Brain microvascular endothelial cell (primary cell): ENCODE measurements at places on chromosomes 6 and 20.

GRCh38 chr20:59007665-59008511 is 834 bp upstream of the CTSZ start:
- no peak for DNase-seq

- peak; percentile 40 for DNase-seq
Observed at GRCh38 chr6:52640170-52640569, 30.7 kb upstream of the TMEM14A start.

DNA sequence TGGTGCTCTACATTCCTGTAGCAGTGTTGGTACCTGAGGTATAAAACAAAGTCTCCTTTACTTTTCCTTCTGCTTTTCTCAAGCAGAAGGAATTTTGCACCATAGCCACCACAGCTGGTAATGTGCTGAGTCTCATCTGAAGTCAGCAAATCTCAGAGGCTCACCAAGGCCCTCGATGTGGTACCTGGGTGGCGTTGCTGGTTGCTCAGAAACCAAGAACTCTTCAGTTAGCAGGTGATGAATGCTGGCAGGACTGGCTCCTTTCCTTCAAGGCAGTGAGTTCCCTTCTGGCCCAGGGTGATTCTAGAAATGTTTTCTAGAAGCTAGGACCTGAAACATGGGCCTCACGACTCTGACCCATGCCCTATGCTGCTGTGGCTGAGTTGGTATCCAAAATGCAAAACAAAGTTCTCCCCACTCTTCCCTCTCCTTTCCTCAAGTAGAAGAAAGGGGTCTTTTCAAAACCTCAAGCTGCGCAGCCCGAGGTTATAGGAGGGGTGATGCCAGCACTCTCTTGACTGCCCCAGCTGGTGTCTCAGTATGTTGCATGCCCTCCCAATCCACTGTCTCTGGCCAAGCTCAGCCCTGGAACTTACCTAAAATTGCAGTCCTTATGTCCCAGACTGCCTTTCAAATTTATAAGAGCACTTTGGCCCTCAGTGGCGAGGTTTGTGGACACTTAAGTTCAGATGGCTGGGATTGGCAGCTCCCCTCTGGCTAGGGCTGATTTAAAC is 592.3 kb downstream of the FRK start:
- no peak for DNase-seq

GRCh38 chr20:35870541-35871258 is 83.6 kb downstream of the SCAND1 start:
- DNase-seq, result peak; percentile 14

DNA sequence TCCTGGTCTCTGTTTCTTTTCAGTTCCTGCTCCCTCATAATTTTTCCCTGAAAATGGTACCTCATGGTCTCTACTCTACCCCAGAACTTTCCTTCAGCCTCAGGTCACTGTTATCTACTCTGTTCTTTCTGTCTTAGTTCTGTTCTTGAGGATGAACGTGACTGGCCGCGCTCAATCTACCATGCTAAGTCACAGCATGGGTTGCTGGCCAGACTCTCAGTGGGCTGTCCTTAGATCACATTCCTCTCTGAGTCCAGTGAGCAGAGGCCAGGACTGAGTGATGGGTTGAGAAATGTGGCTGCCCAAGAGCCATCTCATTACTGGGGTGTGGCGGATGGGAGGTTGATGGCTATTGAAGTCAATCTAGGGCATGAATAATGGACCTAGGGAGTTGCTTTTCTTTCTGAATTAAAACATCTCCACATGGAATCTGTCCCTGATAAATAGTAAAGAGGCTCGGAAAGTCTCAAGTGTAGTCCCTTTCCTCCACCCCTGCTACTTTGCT is 164.0 kb upstream of the DTNBP1 start:
- no peak for DNase-seq

DNA sequence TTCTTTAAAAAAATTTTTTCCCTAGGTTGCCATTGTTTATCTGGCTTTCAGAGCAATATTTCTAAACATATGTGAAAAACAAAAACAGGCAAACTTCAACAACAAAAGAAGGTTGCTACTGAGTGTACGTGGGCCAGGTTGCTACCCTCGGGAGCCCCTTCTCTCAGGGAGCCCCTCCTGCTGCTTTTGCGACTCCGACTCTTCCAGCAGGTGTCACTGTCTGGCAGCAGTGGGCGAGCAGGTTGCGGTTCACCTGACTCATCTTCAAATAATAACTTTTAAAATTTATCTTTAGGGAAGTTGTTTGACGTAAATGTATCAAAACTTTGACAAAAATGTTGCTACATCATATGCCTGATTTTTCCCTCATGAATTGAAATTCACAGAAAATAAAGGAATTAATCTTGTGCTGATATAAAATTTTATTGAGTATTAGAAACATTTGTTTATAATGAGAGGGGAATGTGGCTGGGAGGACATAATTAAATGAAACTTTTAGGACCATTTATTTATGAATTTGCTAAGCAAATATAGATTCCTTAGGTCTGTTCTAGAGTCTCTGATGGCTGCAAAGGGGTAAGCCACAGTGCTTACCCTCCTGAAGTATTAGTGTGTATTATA is 138.8 kb downstream of the HIVEP1 start:
- DNase-seq, result no peak

GRCh38 chr6:170317076-170317475 is 10.5 kb downstream of the FAM120B start:
- DNase-seq, result no peak

GRCh38 chr6:131206463-131207251 is 71.4 kb downstream of the AKAP7 start:
- DNase-seq, result no peak

- peak; percentile 19 for DNase-seq
Observed at GRCh38 chr6:28922004-28922820, 1.6 kb downstream of the TRIM27 start.

- DNase-seq, result no peak
Observed at GRCh38 chr20:43472671-43473380, 15.1 kb downstream of the SRSF6 start.

GRCh38 chr6:116229287-116229913 is 24.5 kb downstream of the TSPYL4 start:
- peak; percentile 95 for DNase-seq

- DNase-seq, result no peak
Observed at GRCh38 chr6:105850261-105851112, 235.6 kb upstream of the PRDM1 start.

DNA sequence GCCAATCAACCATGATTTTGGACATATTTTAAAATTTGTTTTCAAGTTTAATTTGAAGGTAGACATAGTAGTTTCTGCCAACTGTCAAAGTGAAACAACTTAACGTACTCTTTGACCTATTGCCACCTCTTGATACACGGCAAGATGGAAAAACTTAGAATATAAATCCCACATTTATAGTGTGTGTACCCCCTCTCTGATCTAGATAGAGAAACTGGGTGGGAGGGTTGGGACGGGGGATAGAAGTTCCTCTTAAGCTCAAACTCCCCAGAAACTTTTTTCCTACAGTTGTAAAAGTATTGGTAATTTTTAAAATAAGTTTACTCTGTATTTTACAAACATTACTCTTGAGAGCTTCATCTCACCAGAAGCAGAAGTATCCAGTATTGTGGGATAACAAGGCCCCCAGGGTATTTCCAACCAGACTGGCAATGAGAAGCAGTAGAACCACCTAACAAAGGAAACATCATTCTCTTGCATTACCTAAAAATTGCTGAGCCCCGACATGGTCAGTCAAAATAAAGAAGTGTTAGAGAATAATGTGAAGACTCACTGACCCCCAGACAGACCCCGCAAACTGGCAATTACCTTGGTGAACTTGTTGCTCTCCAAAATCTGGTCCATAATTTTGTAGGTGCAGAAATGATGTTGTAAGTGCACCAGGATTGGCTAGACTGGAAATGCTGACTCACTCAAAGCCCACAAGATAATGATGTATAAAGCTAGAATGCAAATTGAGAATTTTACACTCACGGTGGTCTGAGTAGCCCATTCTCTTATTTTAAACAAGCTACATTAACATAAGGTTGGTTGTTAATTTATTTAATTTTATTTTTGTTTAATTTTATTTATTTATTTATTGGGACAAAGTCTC is 74.7 kb upstream of the TNFAIP3 start:
- no peak for DNase-seq

GRCh38 chr20:55052459-55052858 is 577.1 kb downstream of the DOK5 start:
- DNase-seq, result no peak

DNA sequence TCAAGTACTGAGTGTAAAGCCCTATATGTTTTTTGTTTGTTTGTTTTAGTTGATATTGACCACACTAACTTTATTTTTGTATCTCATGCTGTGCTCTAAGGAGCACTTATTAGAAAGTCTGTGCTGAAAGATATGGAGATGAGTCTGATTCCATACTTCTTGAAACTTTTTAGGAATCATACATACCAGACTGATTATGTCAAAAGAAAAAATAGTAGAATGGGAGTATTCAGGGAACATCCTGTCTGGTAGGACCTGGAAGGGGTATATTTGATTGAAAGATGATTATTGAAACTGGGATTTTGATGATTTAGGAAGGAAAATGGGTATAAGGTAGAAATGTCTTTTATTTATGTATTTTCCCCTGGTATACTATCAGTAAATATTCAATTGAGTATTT is 111.4 kb downstream of the QKI start:
- no peak for DNase-seq

- peak; percentile 0 for DNase-seq
Observed at GRCh38 chr6:55953335-55953734, 77.9 kb upstream of the BMP5 start.

GRCh38 chr6:100347901-100348550 is 116.7 kb downstream of the SIM1 start:
- peak; percentile 59 for DNase-seq

DNA sequence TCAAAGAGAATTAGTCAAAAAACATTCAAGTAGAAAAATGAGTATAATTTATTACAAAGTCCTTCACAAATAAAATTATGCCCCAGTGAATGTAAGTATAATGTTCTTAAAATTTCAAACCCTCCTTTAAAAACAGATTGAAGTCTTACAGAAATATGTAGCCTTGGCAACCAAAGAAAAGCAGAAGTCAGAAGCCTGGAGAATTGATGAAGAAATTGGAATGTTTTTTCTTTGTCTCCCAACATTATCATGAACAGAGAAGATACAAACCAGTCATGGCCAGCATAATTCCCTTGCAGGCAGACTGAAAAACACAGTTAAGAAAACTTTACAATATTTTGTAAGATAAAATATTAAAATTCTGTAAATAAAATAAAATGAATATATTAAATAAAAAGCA is 221.9 kb downstream of the TBC1D32 start:
- DNase-seq, result no peak

GRCh38 chr6:48535582-48536009 is 424.6 kb upstream of the PTCHD4 start:
- peak; percentile 40 for DNase-seq

DNA sequence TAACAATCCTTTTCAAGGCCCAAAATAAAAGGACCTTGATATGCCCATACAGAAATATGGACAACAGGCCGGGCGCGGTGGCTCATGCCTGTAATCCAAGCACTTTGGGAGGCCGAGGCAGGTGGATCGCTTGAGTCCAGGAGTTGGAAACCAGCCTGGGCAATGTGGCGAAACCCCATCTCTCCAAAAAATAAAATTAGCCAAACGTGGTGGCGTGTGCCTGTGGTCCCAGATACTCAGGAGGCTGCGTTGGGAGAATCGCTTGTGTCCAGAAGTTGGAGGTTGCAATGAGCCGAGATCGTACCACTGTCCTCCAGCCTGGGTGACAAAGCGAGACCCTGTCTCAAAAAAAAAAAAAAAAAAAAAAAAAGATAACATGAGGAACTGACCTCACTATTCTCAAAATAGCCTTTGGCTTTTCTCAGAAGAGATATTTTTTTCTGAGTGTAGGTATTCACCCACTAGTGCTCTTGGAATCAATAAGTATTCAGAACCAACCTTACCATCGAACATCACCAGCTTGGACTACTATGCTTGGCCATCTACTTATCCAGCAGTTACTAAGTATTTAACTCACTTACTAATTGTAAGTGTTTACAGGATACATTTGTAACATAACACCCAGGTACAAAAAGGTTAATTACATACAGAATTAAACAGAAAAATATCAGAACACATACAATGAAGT is 99.2 kb downstream of the OR2B2 start:
- DNase-seq, result no peak

- no peak for DNase-seq
Observed at GRCh38 chr6:92586236-92586977, 833.0 kb downstream of the EPHA7 start.

DNA sequence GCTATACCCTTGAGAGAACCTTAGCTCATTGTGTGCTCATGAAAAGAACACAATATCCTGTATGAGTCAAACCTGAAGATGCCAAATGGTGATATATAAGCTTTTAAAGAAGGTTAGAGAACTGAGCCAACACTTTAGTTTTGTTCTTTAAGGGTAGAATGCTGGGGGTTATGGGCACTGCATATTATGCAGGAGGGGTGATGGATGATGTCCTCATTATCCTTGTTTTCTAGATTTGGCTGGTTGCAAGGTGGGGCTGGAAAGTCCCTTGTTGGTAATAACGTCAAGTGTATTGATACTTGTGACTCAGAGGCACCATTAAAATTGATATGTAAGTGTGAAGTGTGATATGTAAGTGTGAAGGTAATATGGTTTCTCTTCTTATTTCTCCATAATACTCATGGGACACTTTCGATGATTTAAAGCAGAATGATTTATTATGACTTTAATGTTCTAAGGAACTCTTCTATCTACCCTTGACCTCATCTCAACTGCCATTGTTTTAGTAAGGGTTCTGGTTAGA is 113.7 kb upstream of the DTNBP1 start:
- DNase-seq, result no peak

- no peak for DNase-seq
Observed at GRCh38 chr20:6418732-6419131, 295.9 kb upstream of the FERMT1 start.

- no peak for DNase-seq
Observed at GRCh38 chr6:158249340-158249836, 62.9 kb upstream of the TULP4 start.

DNA sequence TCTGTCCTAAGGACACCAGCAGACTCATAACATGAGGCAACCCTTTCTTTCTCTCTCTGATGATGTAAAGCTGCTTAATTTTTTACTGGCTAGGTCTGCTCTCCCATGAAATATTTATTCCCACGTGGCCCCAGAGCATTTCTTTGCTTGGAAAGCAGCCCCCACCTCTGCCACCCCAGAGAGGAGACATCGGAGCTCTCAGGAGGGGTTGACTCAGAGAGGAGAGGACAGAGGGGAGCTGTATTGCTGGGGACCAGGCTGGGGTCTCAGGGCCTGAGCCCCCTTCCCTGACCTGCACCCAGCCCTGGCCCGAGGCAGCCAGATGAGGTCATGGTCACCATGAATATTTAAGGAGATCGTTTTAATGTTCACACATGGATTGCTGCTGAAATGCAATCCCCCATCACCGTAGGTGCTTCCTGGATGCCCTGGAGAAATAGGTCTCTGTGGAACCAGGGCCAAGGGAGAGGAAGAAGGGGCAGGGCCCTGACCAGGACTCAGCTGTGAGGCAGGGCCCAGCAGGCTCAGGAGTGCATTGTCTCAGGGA is 117.5 kb downstream of the DLL1 start:
- no peak for DNase-seq

GRCh38 chr20:5766085-5766764 is 16.0 kb downstream of the SHLD1 start:
- DNase-seq, result no peak

DNA sequence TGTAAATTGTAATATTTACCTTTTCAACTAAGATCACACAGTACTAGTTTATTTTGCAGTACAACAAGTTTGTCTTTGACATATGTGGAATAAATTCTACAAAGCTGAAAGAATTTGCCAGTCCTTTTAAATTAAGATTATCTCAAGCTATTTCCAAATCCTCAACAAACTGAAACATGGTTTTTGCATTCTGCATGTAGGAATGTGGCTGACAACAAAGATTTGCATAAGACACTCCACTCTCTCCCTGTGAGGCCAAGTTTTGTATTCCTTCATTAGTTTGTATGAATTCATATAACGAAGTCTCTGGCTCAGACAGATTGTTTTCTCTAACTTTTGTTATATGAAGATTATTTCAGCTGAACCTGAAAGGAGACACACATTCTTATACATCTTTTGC is 124.1 kb upstream of the THEMIS start:
- DNase-seq, result no peak
